ENCODE measurements at places on chromosomes 5 and 9.

DNA sequence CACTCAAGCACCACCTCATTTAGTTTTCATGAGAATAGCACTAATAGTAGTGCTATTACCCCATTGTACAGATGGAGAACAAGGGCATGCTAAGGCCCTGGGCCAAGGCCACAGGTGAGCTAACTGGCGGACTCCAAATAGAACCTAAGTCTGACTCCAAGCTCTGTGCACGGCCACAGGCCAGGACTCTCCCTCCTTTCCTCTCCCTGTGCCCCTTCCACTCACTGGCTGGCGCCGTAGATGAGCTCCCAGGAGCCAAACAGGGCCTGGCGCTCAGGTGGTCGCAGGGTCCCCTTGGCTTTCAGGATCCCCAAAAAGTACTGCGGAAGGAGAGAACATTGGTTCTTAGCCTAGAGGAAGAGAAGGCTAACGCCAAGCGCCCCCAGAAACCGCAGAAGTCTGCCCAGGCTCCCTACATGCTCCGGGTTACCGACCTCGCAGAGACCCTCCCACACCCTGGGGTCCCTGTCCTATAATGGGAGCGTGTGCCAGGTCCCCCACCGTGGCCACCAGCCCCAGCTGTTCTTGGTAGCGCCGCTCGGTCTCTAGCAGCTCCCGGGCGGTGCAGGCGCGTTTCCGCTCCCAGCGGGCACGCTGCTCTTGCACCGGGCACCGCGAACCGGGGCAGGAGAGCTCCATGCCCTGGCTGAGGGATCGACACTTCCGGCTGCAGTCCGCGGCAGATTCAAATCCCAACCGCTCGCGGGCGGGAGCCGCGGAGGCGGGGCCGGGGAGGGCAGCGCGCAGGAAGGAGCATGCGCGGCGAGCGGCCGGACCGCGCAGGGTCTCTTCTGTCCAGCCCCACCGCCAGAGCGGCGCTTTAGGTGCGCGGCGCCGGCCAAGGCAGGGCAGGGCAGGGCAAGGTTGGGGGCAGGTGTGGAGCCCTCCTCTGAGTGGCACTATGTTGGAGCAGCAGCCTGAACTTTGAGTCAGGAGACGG is at the start of gene ARHGEF39:
Gene ARHGEF39 (minus strand): TSS at position 665 of the 940 bp plus-strand sequence. CDS start 26 bp downstream, at position 639.
- peak; percentile 88 for DNase-seq

- peak; percentile 100 for DNase-seq
Observed at GRCh38 chr5:14190194-14191164, 47.3 kb downstream of the TRIO start.

- DNase-seq, result no peak
Observed at GRCh38 chr5:44881266-44881665, 72.5 kb downstream of the MRPS30 start.

- DNase-seq, result no peak
Observed at GRCh38 chr9:102922526-102922925, 72.6 kb upstream of the CYLC2 start.

- DNase-seq, result no peak
Observed at GRCh38 chr5:69491838-69492390, 676 bp upstream of the OCLN start.

GRCh38 chr5:113181409-113181808 is 204.8 kb downstream of the DCP2 start:
- no peak for DNase-seq

DNA sequence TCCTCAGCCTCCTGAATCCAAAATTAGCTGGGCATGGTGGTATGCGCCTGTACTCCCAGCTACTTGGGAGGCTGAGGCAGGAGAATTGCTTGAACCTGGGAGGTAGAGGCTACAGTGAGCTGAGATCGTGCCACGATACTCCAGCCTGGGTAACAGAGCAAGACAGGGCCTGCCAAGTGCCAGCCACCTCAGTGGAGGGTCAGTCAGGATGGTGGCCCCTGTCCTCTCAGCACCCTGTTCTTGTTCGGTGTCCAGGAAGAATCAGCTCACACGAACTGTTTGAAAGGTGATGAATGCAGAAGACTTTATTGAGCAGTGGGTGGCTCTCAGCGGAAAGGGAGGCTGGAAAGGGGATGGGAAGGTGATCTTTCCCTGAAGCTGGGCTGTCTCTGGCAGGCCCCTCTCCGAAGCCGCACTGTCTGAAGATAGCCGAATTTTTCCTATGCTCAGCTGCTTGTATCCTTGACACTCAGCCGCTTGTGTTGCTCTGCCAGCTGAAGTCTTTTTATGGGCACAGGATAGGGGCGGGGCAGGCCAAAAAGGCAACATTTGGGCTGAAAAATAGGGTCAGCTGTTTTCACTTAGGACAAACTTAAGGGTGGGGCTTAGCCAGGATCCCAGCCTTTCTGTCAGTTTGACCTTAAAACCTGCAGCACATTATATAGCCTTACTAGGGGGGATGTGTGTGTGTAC is 50.9 kb downstream of the UBE2R2 start:
- no peak for DNase-seq

DNA sequence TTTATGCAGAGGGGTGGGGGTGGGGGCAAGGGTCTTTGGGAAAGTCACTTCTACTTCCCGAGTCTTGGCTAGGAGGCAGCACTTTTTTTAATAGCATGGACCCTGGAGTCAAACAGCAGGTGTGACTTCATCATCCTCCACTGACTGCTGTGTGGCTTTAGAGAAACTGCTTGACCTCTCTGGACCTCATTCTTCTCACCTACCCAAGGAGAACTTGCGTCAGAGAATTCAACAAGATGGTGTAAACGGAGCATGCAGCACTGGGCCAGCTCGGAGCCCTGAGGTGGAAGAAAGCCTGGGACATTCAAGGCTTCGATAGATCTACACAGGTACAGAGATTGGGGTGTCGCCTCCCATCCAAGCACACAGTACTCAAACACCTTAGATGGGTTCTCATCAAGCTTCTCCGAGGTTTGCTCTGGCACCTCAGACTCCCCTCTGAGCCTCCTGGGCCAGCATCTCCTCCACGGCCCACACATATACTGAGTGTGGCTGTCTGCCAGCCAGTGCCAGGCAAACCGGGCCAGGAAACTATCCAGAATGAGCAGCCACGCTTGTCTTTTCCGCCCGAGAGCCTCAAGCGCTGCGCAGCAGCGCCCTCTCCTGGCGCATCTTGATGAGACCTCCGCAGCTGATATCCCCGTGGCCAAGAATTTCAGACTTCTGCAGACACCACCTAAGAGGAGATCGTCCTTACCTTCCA is 4.6 kb upstream of the SLC25A48 start:
- DNase-seq, result peak; percentile 54

GRCh38 chr9:27377811-27378456 is 81.0 kb upstream of the EQTN start:
- DNase-seq, result no peak

GRCh38 chr9:12702160-12702758 is 9.1 kb downstream of the TYRP1 start:
- DNase-seq, result peak; percentile 66

- no peak for DNase-seq
Observed at GRCh38 chr5:68367287-68367686, 151.7 kb downstream of the PIK3R1 start.

GRCh38 chr5:130092991-130093390 is 188.7 kb downstream of the CHSY3 start:
- DNase-seq, result no peak

DNA sequence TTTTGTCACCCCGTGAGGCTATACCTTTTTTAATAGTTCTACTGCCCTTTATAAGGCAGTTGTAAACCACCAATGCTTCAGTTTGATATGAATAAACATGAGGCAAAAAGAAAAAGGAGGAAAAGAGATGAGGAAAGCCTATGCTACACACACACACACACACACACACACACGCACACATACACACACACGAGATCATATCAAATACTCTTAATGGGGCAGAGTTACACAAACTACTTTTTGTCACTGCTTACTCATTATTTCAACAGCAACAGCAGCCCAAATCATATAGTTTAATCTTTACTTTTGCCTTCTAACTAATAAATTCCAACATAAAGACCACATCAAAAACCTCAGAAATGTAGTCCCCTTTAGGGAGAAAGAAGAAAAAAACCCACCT is 116.8 kb upstream of the PAM start:
- DNase-seq, result no peak

- peak; percentile 11 for DNase-seq
Observed at GRCh38 chr5:105503950-105504349, 1941.4 kb upstream of the NUDT12 start.
